ENCODE measurements at places on chromosomes 2 and 18.

GRCh38 chr18:57441071-57441794 lies 6.1 kb downstream of the ONECUT2 start:
- DNase-seq, result peak; percentile 78

- no peak for DNase-seq
These were observed 355.1 kb downstream of the TXNL1 start for GRCh38 chr18:56283316-56283715.

DNA sequence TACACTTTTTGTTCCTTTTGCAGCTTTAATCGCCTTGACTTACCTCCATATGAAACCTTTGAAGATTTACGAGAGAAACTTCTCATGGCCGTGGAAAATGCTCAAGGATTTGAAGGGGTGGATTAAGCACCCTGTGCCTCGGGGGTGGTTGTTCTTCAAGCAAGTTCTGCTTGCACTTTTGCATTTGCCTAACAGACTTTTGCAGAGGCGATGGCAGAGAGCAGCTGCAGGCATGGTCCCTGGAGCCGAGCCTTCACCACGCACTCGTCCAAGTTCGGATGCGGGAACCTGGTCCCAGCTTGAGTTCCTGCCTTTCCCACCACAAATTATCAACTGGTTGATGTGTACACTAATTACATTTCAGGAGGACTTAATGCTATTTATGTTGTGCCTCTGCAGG lies 232.7 kb downstream of the ALPK2 start:
- DNase-seq, result no peak

DNA sequence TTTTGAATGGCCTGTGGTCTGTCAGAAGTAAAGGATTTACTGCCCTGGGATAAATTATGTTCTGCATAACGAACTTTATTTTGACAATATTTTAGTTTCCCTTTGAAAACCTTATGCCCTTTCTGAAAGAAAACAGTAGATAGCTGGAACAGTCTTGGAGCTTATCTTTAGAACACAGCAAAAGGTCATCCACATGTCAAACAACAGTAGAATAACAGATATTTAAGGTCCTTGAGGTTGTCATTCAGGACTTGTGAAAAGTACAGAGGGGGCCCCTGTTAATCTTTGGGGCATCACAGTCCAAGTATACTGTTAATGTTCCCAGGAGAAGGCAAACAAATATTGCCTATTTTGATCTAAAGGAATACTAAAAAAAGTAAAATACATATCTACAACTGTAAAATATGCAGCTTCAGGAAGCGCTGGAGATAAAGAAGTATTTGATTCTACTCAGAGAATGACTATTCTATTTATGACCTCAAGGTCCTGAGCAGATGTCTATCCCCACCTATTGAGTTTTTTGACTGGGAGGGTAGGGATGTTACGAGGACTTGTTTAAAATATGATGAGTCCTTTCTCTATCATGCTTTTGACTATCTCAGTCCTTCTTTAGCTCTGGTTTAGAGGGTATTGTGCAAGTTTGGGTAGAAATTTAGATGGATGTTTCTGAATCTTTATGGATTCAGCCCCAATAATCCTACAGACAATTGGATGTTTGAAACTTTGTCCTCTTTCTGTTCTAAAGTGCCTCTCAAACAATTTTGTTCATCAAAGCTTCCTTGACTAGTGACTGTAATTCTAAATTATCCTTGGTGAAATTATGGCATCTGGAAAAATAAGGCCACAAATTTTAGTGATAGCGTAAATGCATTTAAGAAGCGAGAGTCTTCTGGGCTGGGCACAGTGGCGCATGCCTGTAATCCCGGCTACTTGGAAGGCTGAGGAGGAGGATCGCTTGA lies 25.1 kb upstream of the TMEM214 start:
- no peak for DNase-seq

DNA sequence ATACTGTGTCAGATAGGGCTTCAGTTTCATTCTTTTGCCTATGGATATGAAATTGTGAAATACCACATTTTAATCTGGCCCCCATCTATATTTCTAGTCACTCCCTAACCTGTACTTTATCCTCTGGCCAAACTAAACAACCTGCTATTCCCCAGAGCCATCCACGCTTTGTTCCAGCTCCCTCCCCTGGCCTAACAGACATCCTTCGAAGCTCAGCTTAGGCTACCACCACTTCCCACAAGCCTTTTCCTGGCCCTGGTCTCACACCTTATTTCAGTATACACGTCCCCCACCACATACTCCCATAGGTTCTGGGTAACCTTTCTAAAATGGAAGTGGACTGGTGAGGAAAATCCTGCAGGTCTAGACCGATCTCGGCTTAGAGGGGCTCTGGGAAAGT lies 55.4 kb downstream of the MAP4K3 start:
- DNase-seq, result no peak

DNA sequence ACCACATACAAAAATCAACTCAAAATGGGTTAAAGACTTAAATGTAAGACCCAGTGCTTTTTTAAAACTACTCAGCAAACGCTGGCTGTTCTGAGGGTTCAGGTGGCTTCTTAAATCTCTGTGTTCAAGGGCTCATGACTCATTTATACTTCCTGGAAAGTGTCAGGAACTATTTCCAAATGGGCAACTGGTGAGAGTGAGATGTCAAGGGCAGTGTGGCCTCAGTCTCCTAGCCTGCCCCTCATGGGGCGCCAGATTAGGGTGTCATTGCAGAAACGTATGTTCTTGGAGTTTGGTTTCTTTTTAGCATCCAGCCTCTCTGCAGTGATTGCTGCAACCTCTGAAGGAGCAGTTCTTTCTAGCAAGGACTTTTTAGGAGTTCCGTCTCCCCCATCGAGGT lies 485.4 kb downstream of the TNS1 start:
- DNase-seq, result peak; percentile 21

DNA sequence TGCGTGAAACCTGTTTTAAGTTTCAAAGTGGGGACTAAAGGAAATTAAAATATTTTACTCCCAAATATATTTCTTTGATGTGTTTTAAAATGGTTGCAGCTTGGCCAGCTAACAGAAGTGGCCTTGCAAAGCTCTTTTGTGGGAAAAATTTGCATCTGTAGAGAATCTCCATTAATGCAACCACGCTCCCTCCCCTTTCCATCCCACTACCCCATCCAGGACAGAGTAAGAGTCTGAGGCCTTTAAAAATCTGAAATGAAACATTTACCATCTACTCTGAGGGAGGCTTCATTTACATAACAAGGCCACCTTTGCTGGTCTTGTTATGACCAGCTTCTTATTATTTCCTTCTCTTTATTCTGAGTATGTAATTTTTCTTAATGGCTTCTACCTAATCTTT lies 63.5 kb downstream of the STAT4 start:
- DNase-seq, result no peak

DNA sequence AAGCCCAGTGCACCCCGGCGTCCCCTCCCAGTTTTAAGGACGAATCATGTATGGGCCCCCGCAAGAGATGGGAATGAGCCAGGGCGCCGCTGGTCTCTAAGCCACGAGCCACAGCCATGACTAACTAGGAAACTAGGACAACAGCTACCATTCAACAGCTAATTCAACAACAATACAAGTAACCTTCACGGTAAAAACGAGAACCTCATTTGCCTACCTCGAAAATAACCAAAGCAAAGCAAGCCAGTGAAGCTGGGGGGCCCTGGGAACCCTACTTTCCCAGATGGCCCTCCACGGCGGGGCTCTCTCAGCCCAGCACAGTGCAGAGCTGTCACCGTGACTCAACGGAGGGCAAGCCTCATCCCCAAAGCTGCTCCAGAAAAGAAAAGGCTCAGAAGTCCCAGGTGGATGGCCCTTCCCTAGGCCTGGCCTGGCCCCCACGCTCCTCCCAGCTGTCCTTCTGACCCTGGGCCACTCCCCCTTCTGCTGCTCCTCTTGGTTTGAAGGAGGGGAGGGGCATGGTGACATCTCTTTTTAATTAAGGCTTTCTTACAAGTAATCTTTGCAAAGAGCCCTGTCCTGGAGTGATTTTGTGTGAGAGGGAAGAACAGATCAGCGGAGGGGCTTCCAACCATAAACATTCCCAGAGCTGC lies 126.3 kb downstream of the HDAC4 start:
- peak; percentile 37 for DNase-seq

DNA sequence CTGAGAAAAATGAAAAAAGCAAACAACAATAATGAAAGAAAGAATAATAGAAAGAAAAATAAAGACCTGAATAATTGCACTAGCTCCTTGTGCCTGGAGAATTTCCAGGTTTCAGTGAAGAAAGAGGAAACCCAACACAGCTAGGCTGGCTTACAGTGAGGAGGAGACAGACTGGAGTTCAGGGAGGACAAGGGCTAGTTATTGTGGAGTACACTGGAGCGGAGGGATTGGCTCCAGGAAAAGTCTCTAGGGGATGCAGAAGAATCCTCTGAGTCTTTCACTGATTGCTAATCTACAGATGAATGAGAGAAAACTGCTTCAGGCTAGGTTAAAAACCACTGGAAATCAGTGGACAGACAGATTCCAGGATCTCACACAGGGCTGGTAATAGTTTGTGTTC lies 163.6 kb upstream of the RBMS1 start:
- DNase-seq, result no peak

DNA sequence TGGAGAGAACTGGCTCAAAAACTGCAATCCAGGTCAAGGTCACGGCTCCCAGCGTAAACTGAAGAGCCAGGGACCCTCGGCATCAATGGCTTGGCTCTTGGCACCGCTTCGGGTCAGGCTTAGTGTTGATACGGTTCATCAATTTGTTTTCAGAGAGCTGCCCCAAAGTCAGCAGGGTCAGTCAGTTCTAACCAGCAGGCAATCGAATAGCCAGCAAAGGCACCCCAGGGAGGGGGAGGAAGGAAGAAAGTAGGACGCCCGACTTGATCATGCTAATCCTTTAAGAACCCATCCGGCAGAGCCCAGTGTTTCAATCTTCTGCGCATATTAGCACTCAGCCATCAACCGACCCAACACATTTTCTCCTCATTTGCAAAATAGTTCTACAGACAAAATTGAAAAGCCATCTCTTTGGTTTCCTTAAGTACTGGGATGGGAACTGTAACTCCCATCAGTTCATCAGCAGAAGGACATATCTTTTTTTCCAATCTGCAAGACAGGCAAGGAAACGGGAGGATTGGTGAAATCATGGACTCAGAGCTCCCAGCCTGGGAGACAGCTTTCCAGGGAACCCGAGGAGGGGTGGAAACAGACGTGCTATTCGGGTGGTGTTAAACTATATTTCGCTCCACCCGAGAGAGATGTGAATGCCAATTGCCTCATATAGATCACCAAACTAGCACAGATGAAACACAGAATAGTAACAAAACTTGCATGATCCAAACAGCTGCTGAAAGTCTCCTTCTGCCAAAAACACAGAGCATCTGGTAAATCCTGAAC lies 40.7 kb upstream of the CABLES1 start:
- no peak for DNase-seq

GRCh38 chr2:50885948-50886347 lies 146.0 kb downstream of the NRXN1 start:
- no peak for DNase-seq

- no peak for DNase-seq
These were observed 157.5 kb downstream of the THADA start for GRCh38 chr2:43438342-43438741.

GRCh38 chr2:237682856-237683670 lies 55.7 kb downstream of the LRRFIP1 start:
- DNase-seq, result no peak

GRCh38 chr2:47198985-47199451 lies 43.9 kb upstream of the STPG4 start:
- no peak for DNase-seq

GRCh38 chr18:68693091-68693815 lies 21.7 kb downstream of the TMX3 start:
- no peak for DNase-seq

GRCh38 chr18:73653251-73653650 lies 494.4 kb downstream of the FBXO15 start:
- DNase-seq, result no peak

GRCh38 chr2:17476830-17477229 lies 41.4 kb downstream of the RAD51AP2 start:
- no peak for DNase-seq

DNA sequence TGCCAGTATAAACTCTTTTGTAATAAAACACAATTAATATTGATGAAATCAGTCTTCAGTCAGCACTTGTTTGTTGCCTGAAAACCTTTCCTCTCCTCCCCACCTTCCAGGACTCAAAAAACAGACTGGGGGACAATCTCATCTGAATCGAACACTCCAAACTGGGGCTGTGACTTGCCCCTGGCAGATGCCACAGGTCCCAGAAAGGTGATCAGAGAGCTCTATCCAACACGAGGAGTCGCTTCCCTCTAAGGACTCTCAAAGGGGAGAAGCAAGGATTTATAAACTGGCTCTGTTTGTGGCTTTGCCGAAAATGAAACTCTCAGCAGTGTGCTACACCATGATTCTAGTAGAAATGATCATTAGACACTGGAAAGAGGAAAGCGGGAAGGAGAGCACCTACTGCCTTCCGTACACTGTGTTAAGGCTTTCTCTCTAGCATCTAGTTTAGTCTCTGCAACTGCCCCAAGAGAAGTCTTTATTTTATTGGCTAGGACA lies 199.2 kb downstream of the TGIF1 start:
- peak; percentile 45 for DNase-seq

DNA sequence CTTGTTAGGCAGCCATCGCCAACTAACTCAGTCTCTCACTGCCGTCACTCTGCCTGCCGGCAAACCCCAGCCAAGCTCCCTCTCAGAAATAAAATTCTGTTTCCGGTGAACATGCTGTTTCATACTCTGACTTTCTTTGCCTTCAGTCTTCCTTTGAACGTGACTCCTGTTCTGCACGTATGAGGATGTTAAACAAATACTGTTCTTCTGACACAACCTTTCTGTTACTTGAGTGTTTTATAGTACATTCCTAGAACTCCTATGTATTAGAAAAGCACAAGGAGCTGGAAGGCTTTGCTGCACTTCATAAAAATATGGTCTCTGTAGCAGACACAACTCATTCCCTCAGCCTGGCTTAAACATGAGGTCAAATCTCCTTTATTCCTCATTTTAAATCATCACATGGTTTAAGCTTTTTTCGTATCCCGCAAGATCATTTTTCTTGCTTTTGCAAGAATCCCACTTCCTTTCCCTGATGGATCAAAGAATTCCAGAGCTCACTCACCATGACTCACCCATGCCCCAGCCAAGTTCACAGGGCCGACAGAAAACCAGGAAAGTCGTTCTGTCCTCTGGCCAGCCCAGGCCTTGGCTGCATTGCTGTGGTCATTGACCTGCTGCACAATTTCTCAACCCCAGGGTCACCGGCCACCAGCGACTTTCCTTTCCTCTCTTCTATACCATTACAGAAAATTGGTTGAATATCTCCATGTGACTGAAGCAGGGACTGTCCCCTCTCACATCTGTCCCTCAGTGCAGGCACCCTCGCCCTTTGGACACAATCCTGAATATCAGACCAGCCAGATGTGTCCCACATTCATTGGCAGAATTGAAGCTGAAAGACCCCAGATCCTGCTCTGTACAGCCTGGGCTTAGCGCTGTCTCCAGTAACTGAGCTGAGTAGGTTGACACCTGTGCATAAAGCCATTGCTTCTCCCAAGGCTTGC lies 183.1 kb upstream of the ARL4C start:
- no peak for DNase-seq

DNA sequence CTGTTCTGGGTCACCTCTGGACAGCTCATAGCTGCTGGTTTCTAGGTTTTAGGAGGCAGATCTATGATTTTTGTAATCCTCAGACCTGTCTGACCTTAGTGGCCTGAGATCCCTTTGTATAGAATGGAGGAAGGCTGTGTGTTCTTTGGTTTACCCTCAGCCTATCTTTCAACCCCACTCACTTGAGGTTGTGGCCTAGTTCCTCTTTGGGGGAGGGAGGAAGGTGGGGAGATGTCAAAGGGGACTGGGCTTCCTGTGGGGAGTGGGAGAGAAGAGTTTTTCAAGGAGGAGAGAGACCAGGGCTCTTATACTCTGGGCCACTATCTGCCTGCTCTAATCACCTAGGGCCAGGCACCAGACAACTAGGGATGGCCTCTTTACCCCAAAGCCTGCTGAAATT lies 28.5 kb downstream of the SEMA4F start:
- no peak for DNase-seq

- peak; percentile 73 for DNase-seq
These were observed 12.3 kb downstream of the ARL6IP6 start for GRCh38 chr2:152730591-152731333.
